Sigmoid colon (tissue), 7 donors: ENCODE measurements at places on chromosomes 2 and 18. TPM values are rescaled to one million over a fixed set of nuclear protein-coding genes. Genes with fewer than 3 reads are reported as not detected.

GRCh38 chr2:84904717-84905174, 710 bp upstream of the TMSB10 start:
- DNase-seq, result peak; percentile 95

DNA sequence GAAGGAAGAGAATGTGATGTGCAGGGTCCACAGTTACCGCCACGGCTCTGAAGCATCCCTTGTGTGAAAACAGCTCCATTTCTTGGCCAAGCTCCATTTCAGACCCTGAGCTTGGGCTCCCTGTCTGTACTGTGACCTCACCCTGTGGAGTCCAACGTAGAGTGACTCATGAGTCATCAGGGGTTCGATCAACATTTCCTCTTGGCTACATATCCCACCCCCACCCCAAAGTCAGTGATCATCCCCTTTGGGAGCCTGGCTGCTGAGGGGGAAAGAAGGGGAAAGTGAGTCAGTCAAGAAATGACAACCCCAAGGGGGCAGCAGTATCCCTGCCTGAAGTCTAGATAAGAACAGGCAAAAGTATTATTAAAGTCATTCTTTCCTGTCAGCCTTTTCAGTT, 62.2 kb downstream of the PAPOLG start:
- no peak for DNase-seq

- DNase-seq, result no peak
Observed at GRCh38 chr2:144366825-144367429, 153.0 kb downstream of the ZEB2 start.

DNA sequence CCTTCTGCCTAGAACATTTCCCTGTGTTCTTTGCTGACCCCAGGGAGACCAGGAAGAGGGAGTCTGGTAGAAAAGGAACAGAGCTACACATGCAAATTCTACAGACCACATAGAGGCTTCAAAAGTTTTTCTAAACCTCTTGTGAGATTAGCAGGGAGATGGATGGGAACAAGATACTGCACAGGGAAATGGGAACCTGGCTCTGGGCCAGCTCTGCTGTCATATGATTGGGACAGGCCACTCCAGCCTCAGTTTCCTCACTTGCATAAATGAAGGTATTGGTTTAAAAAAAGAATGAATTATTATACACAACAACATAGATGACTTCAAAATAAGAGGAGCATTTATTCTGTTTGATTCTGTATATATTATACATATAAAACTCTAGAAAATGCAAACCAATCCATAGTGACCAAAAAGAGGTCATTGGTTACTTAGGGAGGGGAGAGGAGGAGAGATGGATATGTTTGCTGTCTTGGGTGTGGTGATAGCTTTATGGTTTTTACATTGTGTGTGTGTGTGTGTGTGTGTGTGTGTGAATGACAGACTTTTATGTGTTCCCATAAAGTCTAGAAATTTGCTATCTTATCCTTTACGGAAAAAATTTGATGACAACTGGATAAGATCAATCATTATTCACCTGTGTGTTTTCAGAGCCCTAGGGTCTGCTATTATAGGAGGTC, 115.5 kb downstream of the MGAT5 start:
- no peak for DNase-seq

- DNase-seq, result no peak
Observed at GRCh38 chr2:46114996-46115395, 182.2 kb upstream of the EPAS1 start.

DNA sequence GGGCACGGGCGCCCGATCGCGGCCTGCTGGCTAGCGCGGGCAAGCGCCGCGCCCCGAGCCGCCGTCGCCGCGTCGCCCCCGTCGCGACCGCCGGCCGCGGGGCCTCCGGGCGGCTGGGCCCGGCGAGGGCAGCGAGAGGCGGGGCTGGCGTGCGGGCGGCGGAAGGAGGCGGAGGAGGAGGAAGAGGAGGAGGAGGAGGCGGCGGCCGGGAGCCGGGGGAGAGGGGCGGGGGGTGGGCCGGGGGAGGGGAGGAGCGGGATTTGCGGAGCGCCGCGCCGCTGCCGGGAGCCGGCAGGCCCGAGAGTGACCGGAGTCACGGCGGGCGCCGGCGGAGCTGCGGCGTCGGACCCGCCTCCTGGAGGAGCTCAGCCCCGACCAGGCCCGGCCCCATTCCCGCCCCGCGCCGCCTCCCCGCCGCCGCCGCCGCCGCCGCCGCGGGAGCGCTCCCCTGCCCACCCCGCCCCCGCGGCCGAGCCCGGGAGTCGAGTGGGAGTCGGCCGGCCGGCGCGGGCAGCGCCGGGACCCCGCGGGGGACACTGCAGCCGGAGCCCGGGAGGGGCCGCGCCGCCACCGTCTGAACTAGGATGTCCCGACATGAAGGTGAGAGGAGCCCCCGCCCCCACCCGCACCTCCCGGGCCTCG, at the start of gene KCMF1:
KCMF1 (plus strand) TSS at position 294 of the 642 bp plus-strand sequence; CDS start at position 585, 291 bp downstream.
- DNase-seq, result peak; percentile 91

DNA sequence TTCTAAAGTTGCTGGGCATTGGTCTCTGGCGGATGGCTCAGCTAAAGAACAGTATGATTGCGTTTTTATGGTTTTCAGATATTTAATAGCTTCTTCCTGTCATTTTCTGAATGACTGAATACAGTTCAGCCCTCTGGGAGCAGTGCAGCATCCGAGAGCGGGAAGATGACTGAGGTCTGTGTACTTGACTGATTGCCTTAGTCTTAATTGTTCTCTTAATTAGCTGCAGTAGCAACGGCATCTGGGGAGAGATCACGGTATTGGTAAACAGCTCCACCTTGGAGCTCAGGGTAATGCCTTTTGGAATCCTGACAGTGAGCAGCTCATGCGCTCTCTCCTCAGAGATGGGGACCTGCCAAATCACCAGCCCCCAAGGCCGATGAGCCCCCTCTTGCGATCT, 481.4 kb upstream of the SPRED2 start:
- DNase-seq, result no peak

DNA sequence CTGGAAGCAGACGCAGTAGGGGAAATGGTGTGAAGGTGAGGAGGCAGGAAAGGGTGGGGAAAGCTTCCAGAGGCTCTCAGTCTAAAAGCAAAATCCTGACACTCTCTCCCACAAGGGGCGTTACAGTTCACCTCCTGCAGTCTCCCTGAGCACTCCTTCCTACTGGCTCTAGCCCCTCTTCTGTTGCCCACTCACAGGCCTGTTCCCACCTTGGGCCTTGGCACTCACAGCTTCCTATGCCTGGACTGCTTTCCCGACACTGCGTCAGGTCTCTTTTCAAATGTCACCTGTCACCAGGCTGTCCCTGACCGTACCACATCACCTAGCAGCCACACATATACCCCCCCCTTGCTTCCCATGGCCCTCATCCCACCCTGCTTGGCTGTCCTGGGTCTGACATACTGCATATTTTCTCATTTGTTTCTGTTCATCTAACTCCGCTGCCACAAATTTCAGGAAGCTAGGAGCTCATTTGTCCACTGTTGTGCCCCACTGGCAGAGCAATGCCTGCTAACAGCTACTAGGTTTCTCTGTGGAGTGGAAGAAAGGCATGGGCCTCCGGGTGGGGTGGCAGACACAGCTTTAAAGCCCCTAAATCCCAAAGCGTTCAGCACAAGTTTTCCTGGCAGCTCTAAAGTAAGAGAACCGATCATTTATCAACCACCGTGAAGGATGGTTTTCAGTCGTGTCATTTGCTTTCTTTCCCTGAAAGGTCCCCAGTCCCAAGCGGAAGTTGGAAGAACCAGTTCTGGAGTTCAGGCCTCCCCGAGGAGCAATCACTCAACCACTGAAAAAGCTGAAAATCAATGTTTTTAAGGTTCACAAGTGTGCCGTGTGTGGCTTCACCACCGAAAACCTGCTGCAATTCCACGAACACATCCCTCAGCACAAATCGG, 118.8 kb downstream of the ZNF532 start:
- DNase-seq, result no peak

DNA sequence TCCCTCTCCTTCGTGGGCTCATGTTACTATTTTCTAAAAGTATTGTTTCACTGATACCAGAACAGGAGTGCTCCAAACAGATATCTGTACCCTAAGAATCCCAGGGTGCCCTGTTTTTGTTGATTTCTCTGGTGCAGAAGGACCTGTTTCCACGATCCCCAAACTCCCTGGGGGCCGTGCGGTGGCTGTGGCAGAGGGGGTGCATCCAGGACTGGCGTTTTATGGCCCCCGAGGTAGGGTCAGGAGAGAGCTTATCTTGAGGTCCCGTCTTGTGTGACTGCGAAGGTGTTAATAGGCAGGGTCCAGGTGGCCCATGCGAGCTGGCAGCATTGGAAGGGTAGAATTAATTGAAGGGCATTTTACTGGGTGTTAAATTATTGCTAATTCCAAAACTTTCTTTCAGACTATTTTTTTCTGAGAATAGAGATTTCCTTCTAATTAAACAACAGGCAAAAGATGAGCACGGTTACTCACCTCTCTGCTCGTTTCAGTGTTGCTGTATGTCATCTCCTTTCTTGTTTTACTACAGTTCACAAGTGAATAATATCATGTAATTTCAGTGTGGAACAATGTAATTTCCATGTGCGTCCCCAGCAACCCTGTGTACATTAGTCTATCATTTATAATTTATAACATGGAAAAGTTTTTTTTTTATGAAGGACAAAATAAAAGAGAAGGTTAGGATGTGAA, 8.2 kb downstream of the TWIST2 start:
- peak; percentile 57 for DNase-seq

GRCh38 chr2:16022548-16023240, 82.3 kb downstream of the MYCN start:
- DNase-seq, result no peak

- no peak for DNase-seq
Observed at GRCh38 chr2:220512419-220512818, 885.0 kb downstream of the SLC4A3 start.

DNA sequence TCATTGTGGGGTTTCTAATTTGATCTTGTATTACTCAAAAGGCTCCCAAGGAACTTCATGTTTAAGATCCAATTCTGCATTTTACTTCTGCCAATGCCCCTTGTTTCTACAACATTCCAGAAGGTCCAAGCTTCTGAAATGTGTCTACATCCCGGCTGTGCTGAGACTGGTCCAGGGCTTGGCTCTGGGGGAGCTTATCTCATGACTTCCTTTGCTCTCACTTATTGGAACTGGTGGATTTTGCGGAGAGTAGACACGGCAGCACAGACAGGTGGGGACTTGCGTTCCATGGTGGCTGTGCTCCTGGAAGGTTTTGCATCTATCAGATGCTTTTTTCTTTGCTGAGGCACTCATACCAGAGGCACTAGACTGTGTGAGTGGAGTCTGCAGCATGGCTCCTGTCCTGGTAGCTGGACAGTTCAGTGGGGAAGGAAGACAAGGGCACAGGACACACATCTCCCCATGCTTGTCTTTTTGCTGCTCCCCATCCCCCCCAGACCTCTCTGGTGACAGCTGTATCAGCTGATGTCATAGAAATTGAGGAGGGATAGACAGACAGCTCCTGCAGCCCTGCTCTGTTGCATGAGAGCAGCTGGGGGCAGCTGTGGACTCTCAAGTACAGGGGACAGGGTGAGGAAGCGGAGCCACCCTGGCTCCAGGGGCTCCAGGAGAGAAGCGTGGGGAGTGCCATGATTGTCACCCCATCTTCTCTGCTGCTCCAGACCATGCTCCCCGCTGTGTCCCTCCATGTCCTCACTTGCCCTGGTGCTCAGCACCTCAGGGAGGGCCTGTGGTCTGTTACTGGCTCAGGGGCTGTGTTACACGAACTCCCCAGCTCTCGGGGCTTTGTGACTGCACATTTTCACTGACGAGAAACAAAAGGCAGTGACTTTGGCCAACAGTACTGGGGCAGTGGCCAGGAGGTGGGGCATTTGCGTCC, 46.0 kb downstream of the ACAA2 start:
- DNase-seq, result no peak

DNA sequence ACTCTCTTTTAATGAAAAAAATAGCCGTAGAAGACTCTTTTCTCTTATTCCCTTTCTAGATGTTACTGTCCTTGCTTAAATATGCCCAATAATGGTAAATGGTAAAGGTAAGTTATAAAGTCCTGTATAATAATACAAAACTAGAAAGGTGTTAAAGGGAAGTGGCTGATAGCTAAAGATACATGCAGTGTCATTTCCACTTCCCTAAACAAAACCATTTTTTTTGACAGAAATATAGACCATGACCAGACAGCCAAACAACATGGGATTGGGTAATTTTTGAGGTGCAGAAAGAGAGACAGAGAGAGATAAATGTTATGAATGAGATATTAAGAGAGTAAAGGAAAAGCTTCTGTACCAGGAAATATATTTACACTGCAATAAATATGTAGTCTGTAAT, 731.7 kb upstream of the REG3G start:
- DNase-seq, result no peak

GRCh38 chr2:30622452-30622851, 175.4 kb downstream of the LCLAT1 start:
- DNase-seq, result no peak

- peak; percentile 38 for DNase-seq
Observed at GRCh38 chr2:109439986-109440385, 173.8 kb downstream of the SEPTIN10 start.

DNA sequence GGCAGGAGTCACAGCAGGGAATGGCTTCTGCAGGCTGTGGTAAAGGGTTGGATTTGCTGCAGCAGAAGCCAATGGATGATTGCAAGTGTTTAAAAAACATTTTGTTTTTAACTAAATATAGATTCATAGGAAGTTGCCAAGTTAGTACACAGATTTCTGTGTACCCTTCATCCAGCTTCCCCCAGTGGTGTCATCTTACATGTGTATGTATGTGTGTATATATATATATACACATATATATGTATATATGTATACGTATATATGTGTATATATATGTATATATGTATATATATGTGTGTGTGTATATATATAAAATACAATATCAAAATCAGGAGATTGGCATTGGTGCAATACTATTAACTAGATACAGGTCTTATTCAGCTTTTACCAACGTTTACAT, 19.2 kb upstream of the FAM124B start:
- no peak for DNase-seq

The FRZB gene
- 8.2 TPM for total RNA-seq

The C2orf74 gene
- total RNA-seq, result 18.6 TPM

The LTBP1 gene
- 63.7 TPM for total RNA-seq

The C1GALT1C1L gene
- total RNA-seq, result 2.7 TPM

The PSTPIP2 gene
- 15.0 TPM for total RNA-seq

The REG1A gene
- not detected for total RNA-seq

The DSC1 gene
- total RNA-seq, result not detected

The TEX44 gene
- total RNA-seq, result not detected

The ONECUT2 gene
- not detected for total RNA-seq

The MPHOSPH10 gene
- total RNA-seq, result 22.3 TPM
